ENCODE measurements at places on chromosomes 2 and 18.
A peak's percentile ranks its signal among the peaks of the same experiment; 100 is the strongest.

DNA sequence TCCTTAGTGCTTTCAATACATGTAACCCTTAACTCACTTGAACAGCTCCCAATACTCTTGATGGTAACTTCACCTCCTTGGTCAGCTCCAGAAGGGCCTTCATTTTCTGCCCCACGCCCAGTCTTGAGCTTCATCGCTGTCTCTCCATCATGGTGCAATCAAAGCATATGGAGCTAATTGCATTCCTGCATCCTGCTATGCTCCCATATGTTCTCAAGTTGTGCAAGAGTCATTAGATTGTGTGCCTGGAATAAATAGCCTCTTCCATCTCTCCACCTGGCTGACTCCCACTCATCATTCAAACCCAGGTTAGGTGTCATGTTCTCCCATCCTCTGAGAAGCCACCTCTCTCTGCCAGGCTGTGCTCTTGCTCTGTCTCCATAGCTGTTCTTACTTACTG, 364.5 kb upstream of the RGPD4 start:
- DNase-seq, result no peak

GRCh38 chr2:23302591-23302990, 82.4 kb upstream of the KLHL29 start:
- DNase-seq, result no peak

- peak; percentile 81 for DNase-seq
Observed at GRCh38 chr2:201939453-201939941, 94.2 kb upstream of the FZD7 start.

- DNase-seq, result no peak
Observed at GRCh38 chr2:171267855-171268629, 107.3 kb upstream of the TLK1 start.

DNA sequence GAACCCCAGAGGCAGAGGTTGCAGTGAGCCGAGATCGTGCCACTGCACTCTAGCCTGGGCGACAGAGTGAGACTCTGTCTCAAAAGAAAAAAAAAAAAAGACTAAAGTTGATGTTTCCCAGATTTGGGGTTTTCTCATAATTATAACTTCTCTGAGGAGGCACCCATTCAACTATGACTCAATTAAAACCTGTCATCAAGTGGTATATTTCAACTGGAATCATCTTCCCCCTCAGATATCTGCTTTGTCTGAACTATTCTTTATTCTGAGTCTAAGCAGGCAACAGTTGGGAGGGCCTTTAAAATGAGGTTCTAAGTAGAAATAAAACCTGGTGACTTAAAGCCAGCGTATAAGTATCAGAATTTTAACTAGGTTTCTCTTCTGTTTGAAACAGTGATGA, 88.5 kb downstream of the PTRHD1 start:
- DNase-seq, result no peak

DNA sequence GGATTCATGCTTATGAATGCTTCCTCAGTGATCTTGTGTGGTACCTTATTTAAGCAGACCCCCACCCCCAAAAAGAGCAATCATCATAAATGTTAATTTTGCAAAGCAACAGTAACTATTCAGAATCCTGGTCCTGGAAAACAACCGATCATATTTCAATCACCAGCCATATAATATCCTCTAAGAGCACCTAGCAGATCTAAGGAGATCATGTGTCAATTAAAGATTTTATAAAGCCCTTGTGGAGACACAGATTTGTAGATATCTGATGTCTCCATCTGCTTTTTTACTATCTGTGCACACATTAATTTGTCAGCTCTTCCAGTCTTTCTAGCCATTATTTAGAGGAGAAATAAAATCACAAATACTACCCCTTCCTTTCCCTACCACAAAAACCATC, 423.7 kb downstream of the TGIF1 start:
- no peak for DNase-seq

DNA sequence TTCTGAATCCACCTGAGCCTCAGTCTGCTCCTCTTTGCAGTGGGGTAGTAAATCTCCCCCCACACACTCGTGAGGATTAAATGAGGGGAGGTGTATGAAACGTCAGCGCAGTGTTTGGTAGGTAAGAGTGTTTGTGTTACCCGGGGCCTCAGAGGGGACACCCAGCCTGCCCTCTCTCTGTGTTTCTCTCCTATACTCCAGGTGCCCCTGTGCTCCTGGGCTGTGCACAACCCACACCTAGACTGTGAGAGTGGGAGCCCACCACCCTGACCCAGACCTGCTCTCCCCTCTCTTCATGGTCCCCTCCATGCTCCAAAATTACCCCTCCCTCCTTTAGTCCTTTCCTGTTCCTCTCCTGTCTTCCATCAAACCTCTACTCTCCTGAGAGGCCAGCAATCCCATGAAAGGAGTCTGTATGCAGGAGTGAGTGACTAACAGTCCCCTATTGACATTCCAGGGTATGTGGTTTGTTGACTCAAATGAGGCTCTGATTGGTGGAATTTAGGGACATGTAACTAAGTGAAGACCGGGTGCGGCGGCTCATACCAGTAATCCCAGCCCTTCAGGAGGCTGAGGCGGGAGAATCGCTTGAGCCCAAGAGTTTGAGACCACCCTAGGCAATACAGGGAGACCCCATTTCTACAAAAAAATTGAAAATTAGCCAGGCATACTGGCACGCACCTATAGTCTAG, 10.4 kb downstream of the CIB4 start:
- no peak for DNase-seq

GRCh38 chr2:181679544-181679979, 755 bp downstream of the NEUROD1 start:
- DNase-seq, result no peak

- no peak for DNase-seq
Observed at GRCh38 chr18:51639541-51639940, 442.1 kb upstream of the MEX3C start.

DNA sequence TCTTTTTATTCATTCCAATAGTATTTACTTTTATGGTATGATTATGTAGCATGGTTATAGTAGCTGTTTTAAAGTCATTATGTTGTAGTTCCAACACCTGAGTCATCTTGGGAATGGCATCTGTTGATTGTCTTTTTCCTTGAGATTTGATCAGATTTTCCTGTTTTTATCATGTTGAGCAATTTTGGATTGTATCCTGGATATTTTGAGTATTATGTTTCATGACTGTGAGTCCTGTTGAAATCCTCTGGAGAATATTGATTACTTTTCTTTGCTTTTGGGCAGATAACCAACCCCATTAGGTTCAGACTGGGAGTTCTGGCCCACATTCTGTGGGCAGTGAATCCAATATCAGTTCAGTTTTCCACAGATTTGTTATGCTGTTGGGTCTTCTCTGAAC, 163.2 kb upstream of the SPRED2 start:
- DNase-seq, result no peak

GRCh38 chr2:127650041-127650784, 4.3 kb downstream of the GPR17 start:
- no peak for DNase-seq

GRCh38 chr18:63930773-63931354, 18.2 kb upstream of the HMSD start:
- no peak for DNase-seq

DNA sequence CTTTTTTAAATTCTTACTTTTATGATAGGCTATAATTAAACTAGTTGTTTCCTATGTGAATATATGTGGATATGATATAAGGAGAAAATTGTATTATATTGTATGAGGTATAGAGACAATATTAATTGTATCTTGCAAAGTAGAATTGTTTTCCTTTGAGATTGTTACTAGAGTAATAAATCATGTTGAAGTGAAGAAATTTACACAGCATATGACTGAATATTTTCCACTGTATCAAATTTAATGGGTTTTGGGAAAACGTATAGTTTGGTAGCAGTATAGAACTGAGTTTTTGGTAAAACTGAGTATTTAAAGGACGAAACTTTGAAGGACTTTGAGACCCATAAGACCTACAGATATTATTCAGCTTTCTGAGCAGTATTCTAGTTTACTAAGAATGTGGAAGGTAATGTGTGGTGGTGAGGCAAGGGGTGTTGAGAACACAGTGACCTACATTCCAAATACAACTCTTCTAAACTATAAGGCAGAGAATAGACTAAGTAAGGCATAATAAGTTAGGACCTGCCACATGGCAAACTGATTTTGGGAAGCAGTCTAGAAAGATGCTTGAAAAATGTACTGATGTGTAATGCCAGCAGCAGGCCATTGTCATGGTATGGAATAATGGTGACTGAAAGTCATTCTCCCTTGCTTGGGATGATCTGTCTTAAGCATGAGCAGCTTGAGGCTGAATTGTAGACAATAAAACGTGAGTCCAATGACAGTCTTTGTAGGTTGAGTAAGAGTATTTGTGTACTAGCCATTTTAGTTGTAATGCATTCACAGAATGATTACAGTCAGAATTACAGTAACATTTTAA, 29.6 kb downstream of the PKP4 start:
- no peak for DNase-seq

DNA sequence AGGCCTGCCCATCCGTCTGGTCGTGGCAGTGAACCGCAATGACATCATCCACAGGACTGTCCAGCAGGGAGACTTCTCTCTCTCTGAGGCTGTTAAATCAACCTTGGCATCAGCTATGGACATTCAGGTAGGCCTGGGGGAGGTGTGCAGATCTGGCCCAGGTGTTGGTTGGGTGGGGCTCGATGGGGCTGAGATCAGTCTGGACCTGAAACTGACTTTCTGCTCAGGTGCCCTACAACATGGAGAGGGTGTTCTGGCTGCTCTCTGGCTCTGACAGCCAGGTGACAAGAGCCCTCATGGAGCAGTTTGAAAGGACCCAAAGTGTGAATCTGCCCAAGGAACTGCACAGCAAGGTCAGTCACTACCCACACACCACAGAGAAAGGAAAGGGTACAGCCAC, 12.6 kb downstream of the THNSL2 start:
- no peak for DNase-seq

- no peak for DNase-seq
Observed at GRCh38 chr2:131040661-131041401, 52.4 kb downstream of the FAM168B start.

DNA sequence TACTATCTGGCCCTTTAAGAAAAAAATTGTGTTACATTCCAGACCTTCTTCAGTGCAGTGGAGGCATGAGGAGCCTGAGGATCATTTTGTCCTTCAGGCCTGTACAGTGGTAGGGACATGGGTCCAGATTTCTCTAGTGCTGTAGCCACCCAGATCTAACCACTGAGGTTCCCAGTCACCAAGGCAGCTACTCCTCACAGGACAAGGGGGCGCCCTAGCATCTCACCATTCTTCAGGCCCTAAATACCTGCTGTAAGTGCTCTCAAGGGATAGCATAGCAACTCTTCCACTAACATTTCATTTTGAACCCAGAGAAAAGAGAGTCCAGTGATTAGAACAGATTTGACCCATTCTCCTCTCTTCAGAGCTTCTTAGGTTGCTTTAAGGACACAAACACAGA, 1533.0 kb downstream of the LRP1B start:
- DNase-seq, result no peak

- no peak for DNase-seq
Observed at GRCh38 chr18:41537666-41538065, 417.4 kb upstream of the PIK3C3 start.

DNA sequence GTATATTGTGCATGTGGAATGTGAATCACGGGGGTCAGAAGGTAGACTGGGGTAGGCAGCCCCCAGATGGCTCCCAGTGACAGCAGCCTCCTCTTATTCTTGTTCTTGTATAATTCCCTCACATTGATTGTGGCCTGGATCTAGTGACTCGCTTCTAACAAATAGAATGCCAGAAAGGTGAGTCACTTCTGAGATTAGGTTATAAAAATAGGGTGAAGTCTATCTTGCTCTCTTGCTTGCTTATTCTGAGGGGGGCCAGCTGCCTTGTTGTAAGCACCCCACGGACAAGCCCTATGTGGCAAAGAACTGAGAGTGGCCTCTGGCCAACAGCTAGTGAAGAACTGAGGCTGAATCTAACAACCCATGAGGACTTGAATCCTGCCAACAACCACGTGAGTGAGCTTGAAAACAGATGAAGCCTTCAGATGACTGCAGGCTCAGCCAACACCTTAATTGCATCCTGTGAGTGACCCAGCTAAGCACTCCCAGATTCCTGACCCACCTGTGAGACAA, 15.6 kb upstream of the RMND5A start:
- DNase-seq, result no peak

GRCh38 chr2:183542606-183543005, 418.4 kb downstream of the NUP35 start:
- DNase-seq, result no peak

Measured in DMS79 (cell line).